ENCODE measurements at places on chromosomes 7 and 10.

- no peak for DNase-seq
Observed at GRCh38 chr7:151934584-151934983, 21.7 kb upstream of the GALNTL5 start.

DNA sequence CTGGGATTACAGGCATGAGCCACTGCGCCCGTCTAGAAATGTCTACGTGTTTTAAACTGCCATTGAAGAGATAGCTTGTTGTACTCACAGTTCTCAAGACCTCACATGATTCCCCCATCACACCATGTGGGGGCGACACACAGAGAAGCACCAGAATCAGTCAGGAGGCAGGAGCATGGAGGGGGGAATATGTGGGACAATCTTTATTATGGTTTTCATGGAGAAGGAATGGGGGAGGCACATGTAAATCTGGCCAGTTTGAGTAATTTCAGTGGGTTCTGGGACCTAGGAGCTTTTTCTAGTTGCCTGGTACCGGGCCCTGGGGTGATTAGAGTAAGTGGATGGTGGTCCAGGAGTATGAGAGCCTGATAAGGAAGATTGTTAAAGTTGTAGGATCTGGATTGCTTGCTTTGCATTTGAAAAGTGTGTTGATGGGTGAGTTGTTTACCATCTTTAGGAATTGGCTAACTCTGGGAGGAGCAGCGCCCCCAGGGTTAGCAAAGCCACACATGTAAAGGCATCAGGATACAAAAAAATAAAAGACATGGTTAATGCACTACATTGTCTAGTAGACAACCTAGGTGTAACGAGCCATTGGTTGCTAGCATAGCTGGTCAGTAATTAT lies 85.4 kb upstream of the SLC13A1 start:
- no peak for DNase-seq

DNA sequence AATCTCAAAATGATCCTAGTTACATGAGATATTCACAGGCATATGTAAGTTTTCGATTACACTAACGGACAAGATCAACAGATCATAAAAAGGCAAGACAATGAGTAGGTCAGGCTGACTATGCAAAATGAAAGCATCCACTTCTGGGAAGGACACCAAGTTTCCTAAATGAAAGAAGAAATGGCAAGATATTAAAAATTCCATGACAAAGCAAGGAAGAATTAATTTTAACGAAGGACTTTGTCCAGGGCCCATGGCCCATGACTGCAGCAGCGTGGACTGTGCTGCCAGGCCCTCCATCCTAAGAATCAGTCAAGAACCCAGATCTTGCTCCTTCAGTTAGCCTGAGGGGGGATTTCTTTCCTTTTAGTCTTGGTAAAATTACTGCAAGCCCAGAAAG lies 182.4 kb upstream of the FRMD4A start:
- no peak for DNase-seq

DNA sequence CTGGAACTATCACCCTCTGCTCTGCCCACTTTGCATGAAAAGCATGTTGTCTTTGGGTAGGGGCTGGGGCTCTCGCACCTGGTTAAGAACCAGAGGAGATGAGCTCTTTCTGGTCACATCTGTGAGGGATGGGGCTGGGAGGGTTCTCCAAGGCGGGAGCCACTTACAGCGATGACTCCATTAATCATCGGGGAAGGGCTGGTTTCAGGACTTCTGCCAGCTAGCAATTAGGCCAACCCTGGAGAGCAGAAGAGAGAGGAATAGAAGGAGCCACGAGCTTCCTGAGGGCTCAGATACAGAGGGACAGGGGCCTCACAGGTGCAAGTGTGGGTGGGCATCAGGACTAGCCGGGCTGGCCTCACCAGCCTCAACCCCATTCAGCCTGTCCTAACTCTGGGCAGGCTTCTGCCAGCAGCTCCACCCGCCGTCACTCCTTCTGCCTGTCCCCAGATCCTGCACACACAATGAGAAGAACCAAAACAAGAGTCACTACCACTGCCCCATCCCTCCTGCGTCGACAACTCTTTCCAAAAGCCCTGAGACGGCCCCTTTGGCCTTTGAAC lies 8.4 kb downstream of the AQP1 start:
- DNase-seq = peak; percentile 58

DNA sequence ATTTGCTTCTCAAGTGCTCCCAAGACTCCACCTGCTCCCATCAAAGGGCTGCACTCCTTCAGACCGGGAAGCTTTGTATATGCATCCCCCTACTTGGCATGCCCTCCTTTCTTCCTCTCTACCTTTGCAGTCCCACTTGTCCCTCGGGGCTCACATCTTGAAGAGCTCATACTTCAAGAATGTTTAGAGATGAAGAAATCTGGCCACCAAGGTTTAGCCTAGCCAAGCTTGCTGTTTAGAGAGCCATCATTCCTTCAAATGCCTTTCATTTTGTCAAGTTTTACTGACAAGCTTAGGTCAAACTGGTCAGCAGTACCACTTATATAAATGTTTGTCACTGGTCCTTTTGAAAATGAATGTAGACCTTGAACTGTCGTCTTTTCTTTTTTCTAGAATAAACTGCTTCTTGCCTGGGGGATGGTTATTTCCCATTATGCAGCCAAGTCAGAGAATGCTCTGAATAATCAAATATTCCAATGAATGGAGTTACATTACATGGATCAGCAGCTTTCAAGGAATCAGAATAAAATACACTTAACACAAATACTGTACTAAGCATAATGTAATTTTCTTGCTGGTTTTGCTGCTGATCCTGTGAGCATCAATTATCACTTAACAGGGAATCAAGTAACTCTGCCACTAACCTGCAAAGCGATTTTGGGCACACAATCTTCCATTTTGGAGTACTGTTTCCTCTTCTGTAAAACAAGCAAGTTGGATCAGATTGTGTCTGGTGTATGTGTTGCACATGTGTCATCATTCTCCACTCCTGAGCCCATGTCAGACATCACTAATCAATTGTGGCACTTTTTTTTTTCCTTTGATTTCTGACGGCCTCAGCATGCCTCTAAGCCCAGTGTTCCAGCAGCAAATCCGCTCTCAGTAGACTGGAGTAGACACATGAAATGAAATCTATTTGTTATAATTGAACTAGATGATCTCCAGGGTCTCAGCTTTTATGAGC lies 357.9 kb downstream of the PTEN start:
- no peak for DNase-seq

DNA sequence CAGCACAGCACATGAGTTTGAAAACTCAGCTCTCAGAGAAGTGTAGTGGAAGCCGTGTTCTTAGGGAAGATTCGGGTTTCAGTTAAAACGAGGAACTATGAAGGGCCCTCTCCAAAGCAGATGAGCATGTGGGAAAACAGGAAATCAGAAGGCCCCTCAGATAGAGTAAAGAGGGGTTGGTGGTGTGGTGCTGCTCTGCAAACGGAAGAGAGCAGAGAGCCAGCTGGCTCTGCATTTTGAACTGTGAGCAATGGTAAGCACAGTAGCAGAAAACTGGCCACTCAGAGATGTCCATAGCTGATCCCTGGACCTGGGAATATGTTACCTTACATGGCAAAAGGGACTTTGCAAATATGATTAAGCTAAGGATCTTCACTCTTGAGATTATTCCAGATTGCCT lies 27.9 kb upstream of the CUL1 start:
- no peak for DNase-seq

- DNase-seq = no peak
Observed at GRCh38 chr7:157028199-157028903, 17.9 kb upstream of the MNX1 start.

- no peak for DNase-seq
Observed at GRCh38 chr10:97718659-97719142, 5.2 kb downstream of the MARVELD1 start.

DNA sequence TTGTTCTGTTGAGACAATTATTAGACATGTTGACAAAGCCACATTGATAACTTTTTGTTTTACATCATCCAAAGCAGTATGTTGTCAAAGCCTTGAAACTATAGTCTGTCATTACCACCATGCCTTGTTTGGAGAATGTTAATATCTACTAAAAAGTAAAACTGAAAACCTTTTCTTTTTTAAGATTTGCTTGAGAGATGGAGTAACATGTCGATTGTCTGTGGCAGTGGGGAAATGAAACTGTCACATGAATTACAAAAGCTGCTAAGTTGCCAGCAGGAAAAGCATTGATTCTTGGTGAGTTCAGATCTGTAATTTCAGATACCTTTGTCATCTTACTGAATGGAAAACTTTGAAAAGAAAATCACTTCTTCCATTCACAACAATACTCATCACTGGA lies 69.1 kb downstream of the TFPI2 start:
- no peak for DNase-seq

- DNase-seq = no peak
Observed at GRCh38 chr7:135204341-135204749, 7.0 kb downstream of the WDR91 start.

GRCh38 chr7:79227044-79227443 lies 226.4 kb downstream of the MAGI2 start:
- peak; percentile 47 for DNase-seq

DNA sequence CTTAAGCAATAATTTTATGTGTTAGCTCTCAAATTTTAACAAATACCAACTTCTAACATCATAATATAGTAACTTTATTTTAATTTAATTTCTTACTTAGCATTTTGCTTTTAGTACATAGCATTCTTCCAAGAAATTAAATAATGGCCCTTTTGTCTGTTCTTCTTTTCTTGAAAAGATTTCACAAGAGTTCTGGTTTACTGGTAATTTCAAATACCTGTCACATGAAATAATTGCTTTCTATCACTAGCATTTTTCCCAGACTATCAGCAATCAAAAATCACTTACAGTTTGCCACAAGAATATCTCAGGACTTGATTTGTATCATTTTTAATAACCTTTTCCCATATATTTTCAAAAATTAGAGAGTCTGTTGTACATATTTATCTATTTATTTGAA lies 193.0 kb downstream of the CACNA2D1 start:
- no peak for DNase-seq

DNA sequence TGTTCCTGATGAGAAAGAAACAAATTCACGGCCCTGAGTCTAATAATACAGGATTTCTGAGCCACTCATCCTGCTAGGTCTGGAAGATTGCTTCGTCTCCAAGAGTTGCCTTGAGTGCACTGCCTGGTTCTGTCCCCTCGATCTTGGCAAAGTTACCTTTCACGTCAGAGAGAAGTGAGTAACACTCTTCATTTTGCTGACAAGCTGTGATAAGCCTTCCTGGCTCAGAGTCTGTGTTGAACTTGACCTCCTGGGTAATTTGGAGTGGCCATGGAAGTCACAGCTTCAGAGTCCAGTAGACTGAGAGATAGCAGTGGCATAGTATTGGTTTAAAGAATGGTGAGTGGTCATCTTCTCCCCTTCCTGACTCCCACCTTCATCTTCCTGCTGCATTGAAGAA lies 64.7 kb upstream of the LRGUK start:
- DNase-seq = no peak

DNA sequence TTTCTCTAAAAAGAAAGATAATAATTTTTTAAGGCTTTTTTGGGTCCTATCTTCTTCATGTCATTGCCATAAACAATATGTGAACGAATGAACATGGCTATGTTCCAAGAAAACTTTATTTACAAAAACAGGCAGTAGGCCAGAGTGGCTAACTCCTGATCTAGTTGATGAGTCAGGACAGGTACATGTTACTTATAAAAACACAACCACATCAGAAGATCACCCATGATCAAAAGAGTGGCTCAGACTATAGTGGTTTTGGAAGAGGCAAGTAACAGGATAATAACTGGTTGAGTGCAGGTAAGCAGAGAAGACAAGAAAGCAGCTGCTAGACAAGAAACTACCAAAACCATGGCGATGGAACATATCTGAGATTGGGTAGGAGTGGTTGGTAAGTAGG lies 468.7 kb downstream of the KCNMA1 start:
- no peak for DNase-seq

GRCh38 chr7:80596933-80597517 lies 41.4 kb upstream of the CD36 start:
- no peak for DNase-seq

- DNase-seq = peak; percentile 41
Observed at GRCh38 chr10:125768219-125768855, 7.3 kb downstream of the MMP21 start.

DNA sequence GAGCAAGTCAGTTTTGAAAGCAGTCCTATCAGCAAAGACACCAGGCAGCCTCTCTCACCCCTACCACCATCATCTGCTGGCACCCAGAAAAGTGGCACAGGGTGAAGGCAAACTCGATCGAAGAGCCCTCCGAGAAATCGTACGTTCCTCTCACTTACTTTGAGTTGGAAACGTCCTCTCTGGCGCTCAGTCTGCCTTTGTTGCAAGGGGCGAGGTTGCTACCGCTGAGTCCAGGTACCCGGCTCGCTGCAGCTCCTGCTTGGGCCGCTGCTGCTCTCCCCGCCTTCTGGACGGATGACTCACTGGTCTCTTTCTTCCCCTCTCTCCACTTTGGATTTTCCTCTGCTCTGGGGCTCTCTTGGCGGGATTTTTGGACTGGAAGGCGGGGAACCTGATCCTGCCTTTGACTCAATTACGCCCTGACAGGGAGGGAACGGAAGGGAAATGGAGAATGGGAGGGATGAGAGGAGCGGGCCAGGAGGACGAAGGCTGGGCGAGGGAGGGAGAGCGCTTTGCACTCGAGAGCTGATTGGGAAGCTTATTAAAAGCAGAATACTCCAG lies at the start of gene PTN:
Gene PTN (minus strand): TSS at position 453 of the 561 bp plus-strand sequence. CDS start 88,760 bp downstream, outside the sequence.
- DNase-seq = peak; percentile 79

GRCh38 chr10:15735763-15736162 lies 16.0 kb upstream of the ITGA8 start:
- DNase-seq = peak; percentile 33

GRCh38 chr7:157612664-157613561 lies 276.1 kb downstream of the DNAJB6 start:
- no peak for DNase-seq

DNA sequence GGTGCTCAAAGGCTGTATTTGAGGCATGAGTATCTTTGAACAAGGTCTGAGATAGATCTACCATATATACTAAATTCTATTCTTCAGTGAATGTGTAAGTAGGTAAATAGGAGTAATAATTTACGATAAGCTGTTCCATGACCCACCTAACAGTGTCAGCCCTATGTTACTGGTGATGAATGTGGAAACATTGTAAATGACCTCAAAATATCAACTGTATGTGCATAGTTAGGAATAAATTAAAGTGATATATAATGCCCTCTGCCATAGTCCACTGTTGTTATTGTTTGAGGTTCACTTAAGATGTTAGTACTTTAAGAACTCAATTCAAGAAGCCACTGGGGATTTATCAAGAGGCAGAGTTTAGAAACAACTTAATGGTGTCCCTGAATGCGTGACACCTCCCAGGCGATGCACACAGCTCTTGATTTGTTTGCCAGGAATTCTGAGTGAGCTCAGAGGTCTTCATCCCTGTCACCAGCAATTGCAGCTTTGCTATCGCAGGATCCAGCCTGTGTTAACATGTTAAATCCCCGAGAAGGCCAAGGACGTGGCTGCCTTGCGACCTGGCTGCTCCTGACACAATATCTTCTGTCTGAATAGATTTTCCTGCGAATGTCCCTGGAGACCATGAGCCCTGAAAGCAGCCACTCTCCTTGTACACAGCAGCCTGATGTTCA lies 104.9 kb downstream of the KLF6 start:
- no peak for DNase-seq

- no peak for DNase-seq
Observed at GRCh38 chr10:78658645-78659597, 409.8 kb upstream of the ZMIZ1 start.

DNA sequence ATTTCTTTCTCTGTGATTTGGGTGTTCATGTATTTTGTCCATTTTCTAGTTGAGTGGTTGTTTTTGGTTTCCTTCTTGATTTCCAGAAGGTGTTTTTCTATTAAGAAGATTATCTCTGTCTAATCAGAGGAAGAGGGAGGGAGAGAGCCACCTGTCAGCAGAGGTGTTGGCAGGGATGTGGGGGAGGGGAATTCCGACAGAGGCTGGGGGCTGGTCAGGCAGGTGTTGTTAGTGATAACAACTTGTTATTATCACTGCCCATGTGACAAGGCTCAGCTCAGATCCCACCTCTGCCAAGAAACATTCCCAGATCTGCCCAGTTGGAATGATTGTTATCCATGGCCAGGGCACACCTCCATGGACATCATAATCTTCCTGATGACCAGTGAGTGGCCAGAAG lies 293.4 kb downstream of the GFRA1 start:
- no peak for DNase-seq
